KG1 (cell line): ENCODE measurements at places on chromosomes 2 and 18.

DNA sequence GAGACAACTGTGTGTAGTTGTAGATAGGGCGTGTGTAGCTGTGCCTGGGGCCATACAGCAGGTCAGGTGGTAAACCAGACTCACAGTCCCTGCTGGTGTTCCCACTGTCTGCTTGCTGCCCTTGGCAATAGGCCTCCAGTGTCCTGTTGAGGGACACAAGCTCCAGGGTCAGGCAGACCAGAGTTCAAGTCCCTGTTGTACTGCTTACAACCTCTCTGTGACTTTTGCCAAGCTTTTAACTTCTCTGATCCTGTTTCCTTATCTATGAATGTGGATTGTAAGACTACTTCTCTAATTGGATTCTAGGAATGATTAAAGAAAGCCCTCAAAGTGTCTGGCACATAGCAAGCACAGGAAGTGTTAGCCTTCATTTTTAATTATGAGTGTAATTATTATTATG lies 68.6 kb downstream of the MERTK start:
- DNase-seq = no peak

GRCh38 chr2:120353931-120354330 lies 8.0 kb downstream of the INHBB start:
- DNase-seq = no peak

GRCh38 chr2:239225871-239226561 lies 174.8 kb downstream of the HDAC4 start:
- no peak for DNase-seq

DNA sequence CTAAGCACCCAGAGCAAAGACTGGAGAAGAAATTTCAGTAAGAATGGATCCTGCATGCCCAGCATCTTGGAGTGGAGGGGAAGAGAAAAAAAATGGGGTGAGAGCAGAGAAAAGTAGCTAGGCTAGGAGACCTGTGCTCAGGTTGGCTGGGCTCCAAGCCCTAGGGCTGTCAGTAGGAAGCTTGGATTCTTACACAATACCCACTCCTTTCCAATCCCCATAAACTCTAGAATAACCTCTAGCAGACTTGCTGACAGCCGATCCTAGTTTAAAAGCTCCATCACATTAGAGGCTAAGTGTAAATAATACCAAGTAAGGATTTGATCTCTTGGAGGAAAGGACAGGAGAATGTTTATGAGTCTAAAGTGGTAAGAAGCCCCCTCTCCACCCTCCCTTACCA lies 46.2 kb upstream of the NABP1 start:
- no peak for DNase-seq

DNA sequence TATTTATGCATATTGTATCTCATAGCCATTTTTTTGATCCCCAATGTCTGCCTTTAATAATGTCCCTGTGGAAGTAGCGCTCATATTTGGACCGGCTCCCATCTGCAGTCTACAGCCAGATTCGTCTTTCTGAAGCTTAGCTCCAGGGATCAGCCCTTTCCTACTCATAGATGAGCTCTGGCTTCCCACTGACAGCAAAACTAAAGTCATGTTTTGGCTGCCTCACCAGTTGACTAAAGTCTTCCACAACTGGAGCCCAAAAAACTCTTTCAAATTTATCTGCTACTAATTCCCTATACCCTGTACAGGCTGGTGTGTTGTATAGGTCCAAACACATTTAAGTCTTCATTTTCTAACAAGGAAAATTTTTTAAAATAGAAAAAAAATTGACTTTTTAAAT lies 294.2 kb upstream of the HNMT start:
- no peak for DNase-seq

- DNase-seq = peak; percentile 91
Measured at GRCh38 chr2:131093696-131094462, 619 bp upstream of the FAM168B start.

DNA sequence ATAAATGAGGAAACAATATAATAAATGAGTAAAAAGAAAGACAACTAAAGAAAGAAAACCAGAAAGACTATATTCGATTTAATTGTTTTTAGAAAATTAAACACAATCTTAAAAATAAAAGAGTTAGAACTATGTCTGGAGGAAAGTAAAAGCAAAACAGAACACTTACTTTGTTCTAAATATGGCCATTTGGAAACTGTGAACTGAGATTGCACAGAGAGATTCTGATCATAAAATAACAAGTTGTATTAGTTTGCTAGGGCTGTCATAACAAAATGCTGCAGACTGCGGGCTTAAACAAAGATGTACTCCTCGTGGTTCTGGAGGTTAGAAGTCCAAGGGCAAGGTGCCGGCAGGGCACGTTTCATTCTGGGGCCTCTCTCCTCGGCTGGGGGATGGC lies 128.1 kb upstream of the AQP4 start:
- DNase-seq = no peak

- no peak for DNase-seq
Measured at GRCh38 chr2:3034856-3035255, 342.8 kb downstream of the EIPR1 start.

DNA sequence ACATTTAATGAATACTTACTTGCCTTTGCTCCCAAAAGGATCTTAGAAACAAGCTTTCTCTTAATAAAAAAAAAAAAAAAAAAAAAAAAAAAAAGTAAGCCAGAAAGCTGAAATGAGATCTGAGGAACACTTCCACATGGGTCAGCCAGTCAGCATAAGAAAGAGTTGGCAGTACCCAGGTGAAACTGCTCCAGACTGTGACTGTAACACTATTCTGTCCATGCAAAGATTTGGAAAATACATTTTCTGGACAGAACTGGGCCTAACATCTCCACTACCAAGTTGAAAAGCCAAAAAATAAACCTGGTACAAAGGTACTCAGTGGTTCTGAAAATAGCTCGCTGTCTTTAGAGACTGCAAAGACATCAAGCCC lies 135.7 kb downstream of the THADA start:
- no peak for DNase-seq

GRCh38 chr18:62729487-62730386 lies 14.4 kb downstream of the PHLPP1 start:
- no peak for DNase-seq

GRCh38 chr18:21741562-21742314 lies 1.1 kb downstream of the MIB1 start:
- no peak for DNase-seq

- DNase-seq = no peak
Measured at GRCh38 chr2:200658278-200658864, 72.6 kb downstream of the AOX1 start.

DNA sequence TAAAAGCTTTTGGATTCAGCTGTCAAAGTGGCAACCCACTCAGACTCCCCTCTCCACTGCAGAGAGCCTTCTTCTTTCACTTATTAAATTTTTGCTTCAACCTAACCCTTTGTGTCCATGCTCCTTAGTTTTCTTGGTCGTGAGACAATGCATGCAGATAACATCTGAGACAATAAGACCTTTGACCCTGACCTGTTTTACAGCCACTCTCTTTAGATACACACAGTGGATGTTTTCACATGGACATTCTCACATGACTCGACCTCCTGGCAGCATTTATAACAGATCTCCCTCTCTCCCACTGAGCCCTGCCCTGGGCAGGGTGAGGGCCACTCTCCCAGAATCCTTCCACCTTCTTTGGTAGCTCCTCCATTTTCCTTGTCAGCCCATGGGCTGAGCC lies 30.4 kb upstream of the IL36G start:
- no peak for DNase-seq

DNA sequence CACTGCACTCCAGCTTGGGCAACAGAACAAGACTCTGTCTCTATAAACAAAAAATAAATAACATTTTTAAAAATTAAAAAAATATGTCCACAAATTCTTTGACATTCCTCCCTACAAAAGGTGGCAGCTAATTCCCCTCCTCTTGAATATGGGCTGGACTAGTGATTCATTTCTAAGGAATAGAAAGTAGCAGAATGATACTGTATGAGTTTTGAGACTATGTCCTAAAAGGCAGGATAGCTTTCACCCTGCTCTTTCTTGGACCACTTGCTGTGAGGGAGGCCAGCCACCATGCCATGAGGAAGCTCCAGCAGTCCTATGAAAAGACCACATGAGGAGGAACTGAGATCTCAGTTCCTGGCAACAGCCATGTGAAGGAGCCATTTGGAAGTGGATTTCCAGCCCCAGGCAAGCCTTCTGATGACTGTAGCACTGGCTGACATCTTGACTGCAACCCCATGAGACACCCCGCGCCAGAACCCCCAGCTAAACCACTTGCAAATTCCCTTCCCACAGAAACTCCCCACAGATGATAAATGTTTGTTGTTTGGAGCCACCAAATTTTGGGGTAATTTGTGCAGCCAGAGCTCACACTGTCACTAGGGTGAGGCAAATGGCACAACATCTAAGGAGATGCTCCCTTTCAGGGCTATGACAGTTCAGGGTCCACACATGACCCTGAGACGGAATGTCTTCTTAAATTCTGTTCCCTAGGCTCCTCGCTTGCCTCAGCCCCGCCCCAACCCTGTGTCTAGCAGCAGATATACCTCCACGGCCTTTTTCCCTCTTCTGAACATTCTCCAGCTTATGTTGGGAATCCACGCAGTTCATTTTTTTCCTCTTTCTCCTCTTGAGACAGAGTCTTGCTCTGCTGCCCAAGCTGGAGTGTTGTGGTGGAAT lies 17.1 kb upstream of the ATOH8 start:
- DNase-seq = no peak
